ENCODE measurements at places on chromosomes 7 and 10.

DNA sequence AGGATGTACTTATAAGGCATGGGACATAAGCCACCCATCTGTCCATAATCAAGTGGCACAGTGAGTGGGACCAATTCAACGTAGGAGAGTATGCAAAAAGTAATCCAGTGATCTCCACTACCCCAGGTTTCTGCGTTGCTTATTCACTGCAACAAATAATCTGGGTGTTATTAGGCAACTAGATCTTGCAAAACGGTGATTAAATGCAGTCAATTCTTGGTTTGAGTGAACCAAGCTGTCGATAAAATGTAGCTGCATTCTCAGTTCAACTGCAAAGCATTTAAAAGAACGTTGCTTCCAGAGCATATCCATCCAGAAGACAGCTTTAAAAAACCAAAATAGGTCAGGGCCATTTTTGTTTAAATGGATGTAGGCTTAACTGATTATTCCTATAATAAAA is 5.0 kb downstream of the LSMEM1 start:
- no peak for DNase-seq

DNA sequence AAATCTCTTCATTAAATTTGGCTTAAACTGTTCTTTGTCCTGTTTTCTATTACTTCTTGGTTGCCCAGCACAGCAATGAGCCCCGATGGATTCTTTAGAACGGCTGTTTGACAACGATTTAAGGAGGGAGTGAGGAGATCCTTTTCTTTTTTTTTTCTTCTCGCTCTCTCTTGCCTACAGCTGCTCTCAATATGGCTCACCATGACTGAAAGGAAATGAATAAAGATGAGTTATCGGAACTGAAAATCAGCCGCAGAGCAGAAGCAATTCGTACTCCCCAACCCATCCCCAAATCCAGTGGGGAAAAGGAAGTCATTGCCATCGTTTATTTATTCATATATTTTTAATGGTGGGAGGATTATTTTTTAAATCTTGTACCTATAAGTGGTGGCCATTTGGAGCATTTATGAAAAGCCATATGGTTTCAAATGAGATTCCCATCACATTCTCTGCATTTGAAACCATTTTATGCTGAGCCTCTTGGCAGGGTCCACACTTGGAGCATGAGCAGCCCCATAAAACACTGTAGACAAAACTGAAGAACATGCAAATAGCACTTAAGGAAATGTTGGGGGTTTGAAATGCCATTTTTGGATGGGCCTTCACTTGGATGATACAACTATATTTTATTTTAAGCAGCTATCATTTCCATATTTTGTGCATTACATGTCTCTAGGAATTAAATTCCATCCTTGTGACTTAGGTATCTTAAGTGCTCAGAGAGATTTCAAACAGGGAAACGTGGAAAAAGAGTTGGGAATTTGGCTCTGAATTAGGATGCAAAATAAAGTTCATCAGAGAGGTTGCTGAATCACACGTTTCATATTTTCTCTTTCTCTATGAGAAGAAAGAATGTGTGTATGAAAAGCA is 107.7 kb upstream of the FZD1 start:
- DNase-seq = no peak

GRCh38 chr7:13770305-13770704 is 219.2 kb downstream of the ETV1 start:
- DNase-seq = no peak

DNA sequence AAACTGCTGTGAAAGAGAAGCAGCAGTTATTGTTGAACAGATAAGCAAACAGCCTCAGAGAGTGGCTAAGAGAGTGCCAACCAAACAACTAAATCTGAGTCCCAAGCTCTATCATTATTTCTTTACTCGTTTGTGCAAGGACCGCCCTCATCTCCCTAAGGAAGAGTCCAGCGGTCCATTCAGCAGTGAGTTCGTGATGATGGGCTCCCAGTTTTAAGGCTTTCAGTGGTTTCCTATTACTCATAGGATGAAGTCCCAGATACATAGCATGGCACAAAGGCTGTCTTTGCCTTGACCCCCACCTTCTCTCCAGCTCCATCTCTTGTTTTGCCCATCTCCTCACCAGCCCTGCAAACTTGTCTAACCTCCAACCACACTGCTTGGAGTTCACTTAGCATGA is 24.3 kb upstream of the PDE1C start:
- no peak for DNase-seq

GRCh38 chr7:102268635-102269034 is 18.0 kb upstream of the SH2B2 start:
- DNase-seq = no peak

GRCh38 chr7:103752995-103753394 is 236.5 kb downstream of the RELN start:
- DNase-seq = no peak

GRCh38 chr10:113493195-113493594 is 59.7 kb upstream of the HABP2 start:
- DNase-seq = no peak
